ENCODE measurements at places on chromosomes 1 and 21. TPM values are rescaled to one million over a fixed set of nuclear protein-coding genes. Genes with fewer than 3 reads are reported as not detected.
A peak's percentile ranks its signal among the peaks of the same experiment; 100 is the strongest.

TMEM269 gene
- total RNA-seq: 0.45 TPM

TSTD1 gene
- 102 TPM for total RNA-seq

ATP1A4 gene
- 0.63 TPM for total RNA-seq

VCAM1 gene
- not detected for total RNA-seq

TFF2 gene
- total RNA-seq: not detected

BMP8B gene
- 0.43 TPM for total RNA-seq

DNA sequence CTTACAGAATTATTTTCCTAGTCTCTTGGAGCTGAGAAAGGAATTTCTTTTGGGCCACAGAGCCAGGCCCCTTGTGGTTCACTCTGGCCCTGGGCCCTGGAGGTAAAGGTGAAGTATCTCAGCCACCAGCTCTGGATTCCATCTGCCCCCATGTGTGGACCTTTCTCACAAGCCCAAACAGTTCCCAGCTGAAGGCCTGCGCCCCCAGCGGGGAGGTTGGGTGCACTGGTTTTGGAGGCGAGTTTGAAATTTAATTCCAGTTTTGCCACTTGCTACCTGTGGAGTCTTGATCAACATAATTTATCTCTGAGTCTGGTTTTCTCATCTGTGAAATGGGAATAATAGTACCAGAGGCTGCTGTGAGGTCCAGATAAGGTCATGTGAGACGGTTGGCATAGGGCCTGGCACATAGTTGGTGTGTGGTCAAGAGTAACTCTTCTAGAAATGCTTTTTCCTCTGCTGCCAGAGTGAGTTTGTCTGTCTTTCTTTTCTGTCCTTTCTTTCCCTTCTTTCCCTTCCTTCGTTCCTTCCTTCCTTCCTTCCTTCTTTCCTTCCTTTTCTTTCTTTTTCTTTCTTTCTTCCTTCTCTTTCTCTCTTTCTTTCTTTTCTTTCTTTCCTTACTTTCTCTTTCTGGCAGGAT is 6.1 kb downstream of the AGTRAP start:
- peaks cover 18% of the 10 kb centered on the region for H3K4me1 ChIP-seq
- no peak overlapping the region for H3K4me3 ChIP-seq
- DNase-seq: peak; percentile 55
- no peak overlapping the region for H3K27ac ChIP-seq
- no peaks in the 10 kb centered on the region for H3K36me3 ChIP-seq

- DNase-seq: no peak
- H3K4me3 ChIP-seq: no peak overlapping the region
- H3K27ac ChIP-seq: no peak overlapping the region
Measured at GRCh38 chr1:66445492-66446181, 88.3 kb upstream of the SGIP1 start.

- no peak for DNase-seq
- no peak overlapping the region for H3K27ac ChIP-seq
- no peaks in the 10 kb centered on the region for H3K36me3 ChIP-seq
- H3K4me3 ChIP-seq: no peak overlapping the region
- no peaks in the 10 kb centered on the region for H3K4me1 ChIP-seq
Measured at GRCh38 chr1:165381745-165382505, 25.4 kb upstream of the LMX1A start.

GRCh38 chr1:42917241-42917495 is 41.5 kb downstream of the SLC2A1 start:
- peaks cover 6% of the 10 kb centered on the region for H3K36me3 ChIP-seq
- H3K27ac ChIP-seq: no peak overlapping the region
- no peaks in the 10 kb centered on the region for H3K4me1 ChIP-seq

DNA sequence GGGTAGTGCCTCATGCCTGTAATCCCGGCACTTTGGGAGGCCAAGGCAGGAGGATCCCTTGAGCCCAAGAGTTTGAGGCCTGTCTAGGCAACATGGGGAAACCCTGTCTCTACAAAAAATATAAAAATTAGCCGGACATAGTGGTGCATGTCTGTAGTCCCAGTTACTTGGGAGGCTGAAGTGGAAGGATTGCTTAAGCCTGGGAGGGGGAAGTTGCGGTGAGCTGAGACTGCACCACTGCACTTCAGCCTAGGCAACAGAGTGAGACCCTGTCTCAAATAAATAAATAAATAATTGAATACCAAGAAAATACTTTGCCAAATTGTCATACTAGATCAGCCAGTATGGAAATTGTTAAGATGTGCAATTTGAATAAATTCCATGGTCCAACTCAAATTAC is 5.9 kb upstream of the RBBP5 start:
- no peaks in the 10 kb centered on the region for H3K36me3 ChIP-seq
- H3K27me3 ChIP-seq: no peaks in the 10 kb centered on the region
- DNase-seq: no peak
- no peaks in the 10 kb centered on the region for H3K4me1 ChIP-seq
- no peak overlapping the region for H3K4me3 ChIP-seq

- H3K4me1 ChIP-seq: peaks cover 13% of the 10 kb centered on the region
- no peak for DNase-seq
- no peaks in the 10 kb centered on the region for H3K27me3 ChIP-seq
Measured at GRCh38 chr21:31145274-31145673, 107.0 kb upstream of the KRTAP19-8 start.

DNA sequence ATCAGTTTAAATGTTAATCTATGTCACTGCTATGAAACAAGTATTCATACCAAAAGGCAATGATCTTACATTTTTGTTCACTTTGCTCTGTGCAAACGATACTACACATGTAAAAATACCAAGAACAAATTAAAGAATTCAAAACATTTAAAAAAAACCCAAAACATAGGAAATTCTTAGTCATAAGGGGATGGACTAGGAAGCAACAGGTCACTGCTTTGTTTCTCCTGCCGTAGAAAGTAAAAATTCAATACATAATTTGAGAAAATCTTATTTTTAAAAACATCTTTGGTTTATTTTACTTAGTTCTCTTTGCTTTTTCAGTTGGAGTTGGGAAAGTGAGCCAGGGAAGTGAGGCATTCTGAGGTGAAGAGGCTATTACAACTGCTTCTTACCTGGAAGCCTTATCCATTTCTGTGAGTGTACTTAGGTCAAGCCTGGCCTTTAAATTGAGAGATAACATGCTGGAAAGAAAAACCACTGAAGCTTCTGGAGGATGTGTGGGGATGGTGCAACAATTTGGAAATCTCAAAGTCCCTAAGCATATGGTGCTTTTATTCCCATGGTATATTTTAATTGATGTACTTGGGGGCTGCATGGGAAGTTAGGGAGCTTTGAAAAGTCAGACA is 183.5 kb downstream of the CDC42BPA start:
- H3K36me3 ChIP-seq: no peaks in the 10 kb centered on the region
- H3K4me3 ChIP-seq: no peak overlapping the region
- H3K27me3 ChIP-seq: no peaks in the 10 kb centered on the region
- DNase-seq: no peak

DNA sequence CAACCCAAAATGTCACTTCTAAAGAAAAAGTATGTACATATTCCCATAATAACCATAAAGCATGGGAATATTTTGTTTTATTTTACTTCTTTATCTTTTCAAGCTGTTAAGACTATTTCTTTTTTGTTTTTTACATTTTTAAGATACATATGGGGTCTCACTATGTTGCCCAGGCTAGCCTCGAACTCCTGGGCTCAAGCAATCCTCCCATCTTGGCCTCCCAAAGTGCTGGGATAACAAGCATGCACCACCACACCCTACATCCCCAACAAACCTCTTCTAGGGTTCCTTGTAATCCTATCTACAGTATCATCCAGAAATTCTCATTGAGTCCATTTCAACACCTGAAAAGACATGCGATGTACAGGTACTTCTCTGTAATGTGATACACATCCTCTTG is 87.5 kb downstream of the TM2D1 start:
- DNase-seq: no peak
- H3K27ac ChIP-seq: no peak overlapping the region
- H3K4me3 ChIP-seq: no peak overlapping the region
- no peaks in the 10 kb centered on the region for H3K36me3 ChIP-seq
- H3K4me1 ChIP-seq: peaks cover 19% of the 10 kb centered on the region
- no peaks in the 10 kb centered on the region for H3K27me3 ChIP-seq

GRCh38 chr1:33294071-33295010 is 26.6 kb downstream of the A3GALT2 start:
- no peak for DNase-seq
- H3K4me1 ChIP-seq: no peaks in the 10 kb centered on the region
- no peak overlapping the region for H3K27ac ChIP-seq
- no peaks in the 10 kb centered on the region for H3K36me3 ChIP-seq
- H3K27me3 ChIP-seq: no peaks in the 10 kb centered on the region

GRCh38 chr1:158102881-158103674 is 77.6 kb upstream of the CD1D start:
- no peaks in the 10 kb centered on the region for H3K36me3 ChIP-seq
- no peaks in the 10 kb centered on the region for H3K27me3 ChIP-seq
- H3K4me3 ChIP-seq: peak overlapping the region; percentile 36
- H3K27ac ChIP-seq: peak overlapping the region; percentile 89

DNA sequence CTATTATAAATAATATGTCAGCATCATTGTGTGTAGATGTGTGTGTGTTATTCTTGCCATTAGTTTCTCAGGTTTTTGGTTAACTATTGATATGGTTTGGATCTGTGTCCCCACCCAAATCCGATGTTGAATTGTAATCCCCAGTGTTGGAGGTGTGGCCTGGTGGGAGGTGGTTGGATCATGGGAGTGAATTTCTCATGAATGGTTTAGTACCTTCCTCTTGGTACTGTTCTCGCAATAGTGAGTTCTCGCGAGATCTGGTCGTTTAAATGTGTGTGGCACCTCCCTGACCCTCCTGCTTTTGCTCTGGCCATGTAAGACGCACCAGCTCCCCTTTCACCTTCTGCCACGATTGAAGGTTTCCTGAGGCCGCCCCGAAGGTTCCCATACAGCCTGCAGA is 9.6 kb upstream of the POFUT2 start:
- no peak overlapping the region for H3K27ac ChIP-seq
- H3K27me3 ChIP-seq: no peaks in the 10 kb centered on the region

DNA sequence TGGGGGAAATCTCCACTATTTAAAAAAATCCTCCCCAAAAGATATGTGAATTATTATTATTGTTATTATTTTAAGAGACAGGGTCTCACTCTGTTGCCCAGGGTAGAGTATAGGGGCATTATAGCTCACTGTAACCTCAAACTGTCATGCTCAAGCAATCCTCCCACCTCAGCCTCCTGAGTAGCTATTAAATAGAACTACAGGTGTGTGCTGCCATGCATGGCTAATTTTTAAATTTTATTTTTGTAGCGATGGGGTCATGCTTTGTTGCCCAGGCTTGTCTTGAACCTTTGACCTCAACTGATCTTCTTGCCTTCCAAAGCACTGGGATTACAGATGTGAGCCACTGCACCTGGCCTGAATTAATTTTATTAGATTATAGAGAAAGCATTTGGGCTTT is 116.8 kb downstream of the RABGAP1L start:
- no peaks in the 10 kb centered on the region for H3K36me3 ChIP-seq
- no peaks in the 10 kb centered on the region for H3K4me1 ChIP-seq
- DNase-seq: no peak
- H3K4me3 ChIP-seq: no peak overlapping the region
- H3K27ac ChIP-seq: no peak overlapping the region

DNA sequence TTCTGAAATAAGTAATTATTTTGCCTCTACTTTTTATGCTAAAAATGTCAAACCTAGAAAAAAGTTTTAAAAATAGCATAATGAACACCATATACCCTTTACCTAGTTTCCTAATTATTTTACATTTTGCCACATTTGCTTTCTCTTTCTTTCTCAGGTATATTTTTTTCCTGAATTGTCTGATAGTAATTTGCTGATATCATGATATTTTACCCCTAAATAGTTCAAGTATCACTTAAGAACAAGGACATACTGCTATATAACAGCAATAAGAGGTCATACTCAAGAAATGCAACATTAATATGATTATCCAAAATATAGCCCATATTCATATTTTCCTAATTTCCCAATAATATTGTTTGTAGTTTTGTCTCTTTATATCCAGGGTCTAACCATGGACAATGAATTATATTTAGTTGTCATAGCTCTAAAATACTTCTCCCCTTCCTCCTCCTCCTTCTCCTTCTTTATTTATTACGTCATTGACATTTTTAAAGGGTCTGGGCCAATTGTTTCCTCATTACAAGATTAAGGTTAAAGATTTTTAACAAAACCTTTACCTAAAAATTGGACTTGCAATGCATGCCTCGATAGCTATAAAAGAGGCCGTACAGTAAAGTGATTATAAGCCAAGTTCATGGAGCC is 20.3 kb upstream of the SMYD2 start:
- no peaks in the 10 kb centered on the region for H3K27me3 ChIP-seq
- no peak for DNase-seq
- H3K4me1 ChIP-seq: no peaks in the 10 kb centered on the region
- H3K4me3 ChIP-seq: no peak overlapping the region

- H3K36me3 ChIP-seq: peaks cover 12% of the 10 kb centered on the region
- peak overlapping the region; percentile 40 for H3K27ac ChIP-seq
- peak overlapping the region; percentile 99 for H3K4me3 ChIP-seq
- peaks cover 50% of the 10 kb centered on the region for H3K27me3 ChIP-seq
- H3K4me1 ChIP-seq: peaks cover 12% of the 10 kb centered on the region
Measured at GRCh38 chr1:36464605-36465393, 615 bp upstream of the MRPS15 start.

- peak overlapping the region; percentile 52 for H3K4me3 ChIP-seq
- no peak overlapping the region for H3K27ac ChIP-seq
- peaks cover 11% of the 10 kb centered on the region for H3K4me1 ChIP-seq
Measured at GRCh38 chr1:50416150-50416527, 7.1 kb downstream of the DMRTA2 start.

Data from GM23338 (cell line).